Activated naive CD8-positive, alpha-beta T cell treated with anti-CD3 and anti-CD28 coated beads for 36 hours (primary cell): ENCODE measurements at places on chromosomes 16 and 17.

GRCh38 chr17:13921841-13922776 lies 147.2 kb upstream of the COX10 start:
- DNase-seq, result no peak

GRCh38 chr17:78621720-78622490 lies 44.7 kb upstream of the DNAH17 start:
- no peak for DNase-seq

GRCh38 chr17:78133971-78134898 lies 3.7 kb downstream of the TMC8 start:
- peak; percentile 76 for DNase-seq

- DNase-seq, result no peak
Measured at GRCh38 chr16:57999971-58000705, at the start of gene ZNF319. TSS of gene ZNF319 (minus strand) at chr16:58000672. CDS start at chr16:57998265, 2,407 bp downstream.

GRCh38 chr17:80631142-80632045 lies 86.8 kb downstream of the RPTOR start:
- no peak for DNase-seq

- no peak for DNase-seq
Measured at GRCh38 chr16:31664683-31665482, 137.2 kb downstream of the AHSP start.

DNA sequence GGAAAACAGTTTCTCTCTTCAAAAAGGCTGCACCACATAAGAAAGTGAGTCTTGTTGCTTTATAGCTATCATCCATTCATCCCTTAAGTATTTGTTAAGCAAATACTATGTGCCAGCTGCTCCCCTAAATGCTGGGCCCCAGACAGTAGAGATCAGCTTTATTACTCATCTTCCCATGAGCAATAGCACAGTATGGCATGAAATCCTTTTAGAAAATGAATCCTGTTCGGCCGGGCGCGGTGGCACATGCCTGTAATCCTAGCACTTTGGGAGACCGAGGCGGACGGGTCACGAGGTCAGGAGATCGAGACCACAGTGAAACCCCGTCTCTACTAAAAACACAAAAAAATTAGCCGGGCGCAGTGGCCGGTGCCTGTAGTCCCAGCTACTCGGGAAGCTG lies 99.5 kb downstream of the MYO1D start:
- DNase-seq, result no peak

- DNase-seq, result no peak
Measured at GRCh38 chr17:73045724-73046123, 46.8 kb downstream of the SLC39A11 start.

DNA sequence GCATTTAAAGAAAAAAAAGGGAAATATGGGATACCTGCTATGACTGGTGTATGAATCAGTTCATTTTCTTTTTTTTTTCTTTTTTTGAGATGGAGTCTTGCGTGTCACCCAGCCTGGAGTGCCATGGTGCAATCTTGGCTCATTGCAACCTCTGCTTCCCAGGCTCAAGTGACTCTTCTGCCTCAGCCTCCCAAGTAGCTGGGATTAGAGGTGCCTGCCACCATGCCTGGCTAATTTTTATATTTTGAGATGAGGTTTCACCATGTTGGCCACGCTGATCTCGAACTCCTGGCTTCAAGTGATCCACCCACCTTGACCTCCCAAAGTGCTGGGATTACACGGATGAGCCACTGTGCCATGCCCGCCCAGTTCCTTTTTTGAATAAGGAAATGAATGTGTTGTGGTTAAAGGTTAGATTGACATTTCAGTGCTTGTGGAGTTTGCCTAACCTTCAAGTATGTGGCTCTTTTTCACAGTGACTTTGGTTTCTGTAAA lies 7.7 kb downstream of the HAPSTR1 start:
- peak; percentile 29 for DNase-seq

- DNase-seq, result no peak
Measured at GRCh38 chr16:85978291-85978775, 79.4 kb downstream of the IRF8 start.

GRCh38 chr17:10249271-10250010 lies 51.0 kb upstream of the GAS7 start:
- no peak for DNase-seq

DNA sequence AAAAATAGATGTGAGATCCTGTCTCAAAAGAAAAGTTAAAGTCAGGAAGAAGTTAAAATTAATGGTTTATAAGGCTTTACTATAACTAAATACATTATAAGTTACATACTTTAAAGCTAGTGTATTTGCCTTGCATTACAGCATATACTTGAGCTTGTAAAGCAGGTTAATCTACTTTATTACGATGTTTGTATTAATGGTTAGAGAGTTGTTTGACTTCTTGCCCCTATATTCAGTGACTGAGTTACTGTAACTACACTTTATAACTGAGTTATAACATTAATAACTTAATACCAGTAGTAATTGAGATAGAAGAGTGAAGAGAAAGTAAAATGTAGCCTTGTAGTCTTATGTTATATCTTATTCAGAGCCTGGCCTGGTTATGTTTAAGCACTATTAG lies 22.9 kb downstream of the CLTC start:
- no peak for DNase-seq

GRCh38 chr17:78674595-78675315 lies 97.6 kb upstream of the DNAH17 start:
- no peak for DNase-seq

DNA sequence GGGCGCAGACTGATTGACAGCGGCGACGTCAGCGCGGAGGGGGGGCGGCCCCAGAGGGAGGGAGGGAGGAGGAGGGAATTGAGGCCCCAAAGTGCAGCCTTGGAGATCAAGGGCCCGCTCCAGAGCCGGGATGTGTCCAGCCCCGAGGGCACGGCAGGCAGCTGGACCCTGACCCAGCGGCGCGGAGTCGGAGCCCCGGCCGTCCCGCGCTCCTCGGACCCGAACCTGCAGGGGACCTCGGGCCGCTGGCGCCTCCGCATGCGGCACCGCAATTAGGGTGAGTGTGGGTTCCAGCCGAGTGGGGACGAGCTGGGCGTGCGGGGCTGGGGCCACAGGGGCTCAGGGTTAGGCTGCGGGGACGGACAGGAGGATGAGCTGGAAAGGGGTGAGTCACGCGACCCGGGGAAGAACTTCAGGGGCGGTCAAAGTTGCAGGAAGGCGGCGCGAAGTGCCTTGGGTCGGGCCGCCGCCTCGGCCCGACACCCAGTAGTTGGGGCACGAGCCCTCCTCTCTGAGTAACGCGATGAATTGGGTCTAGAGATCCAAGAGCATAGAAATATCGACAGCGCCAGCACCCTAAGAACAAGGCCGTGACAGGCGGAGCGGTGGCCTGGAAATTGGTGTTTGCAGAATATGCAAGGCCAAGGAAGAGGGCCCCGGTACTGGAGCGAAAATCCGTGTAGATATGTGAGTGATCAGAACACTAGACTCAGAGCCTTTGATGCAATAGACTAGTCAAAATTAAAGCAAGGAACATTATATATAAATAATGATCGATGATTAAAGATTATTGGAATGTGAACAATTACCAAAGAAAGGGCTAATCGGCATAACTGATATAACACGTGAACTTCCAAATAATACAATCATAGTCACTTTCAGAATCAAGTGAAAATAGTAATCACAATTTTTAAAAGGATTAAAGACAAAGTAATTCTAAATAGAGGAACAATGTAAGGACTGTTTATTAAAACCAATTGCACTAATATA lies at the start of gene TBX4:
TBX4 (plus strand) TSS at position 122 of the 990 bp plus-strand sequence. CDS start 4,069 bp downstream, outside the sequence.
- DNase-seq, result no peak

DNA sequence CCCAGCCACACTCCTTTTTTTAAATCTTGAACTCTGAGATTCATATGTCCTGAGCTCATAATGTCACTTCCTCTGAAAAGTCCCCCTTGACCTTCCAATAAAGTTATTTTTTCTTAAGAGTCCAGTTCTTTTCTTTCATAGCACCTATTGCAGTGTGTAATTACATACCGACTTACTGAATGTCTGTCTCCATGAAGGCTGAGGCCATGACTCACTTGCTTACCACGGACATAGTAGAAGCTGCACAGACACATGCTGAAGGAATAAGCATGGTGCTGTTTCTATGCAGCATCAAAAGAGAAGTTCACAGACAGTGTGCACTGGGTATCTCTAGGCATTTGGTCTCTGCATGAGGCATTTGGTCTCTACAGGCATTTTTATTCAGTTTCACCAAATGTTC lies 77.2 kb downstream of the C17orf67 start:
- no peak for DNase-seq

DNA sequence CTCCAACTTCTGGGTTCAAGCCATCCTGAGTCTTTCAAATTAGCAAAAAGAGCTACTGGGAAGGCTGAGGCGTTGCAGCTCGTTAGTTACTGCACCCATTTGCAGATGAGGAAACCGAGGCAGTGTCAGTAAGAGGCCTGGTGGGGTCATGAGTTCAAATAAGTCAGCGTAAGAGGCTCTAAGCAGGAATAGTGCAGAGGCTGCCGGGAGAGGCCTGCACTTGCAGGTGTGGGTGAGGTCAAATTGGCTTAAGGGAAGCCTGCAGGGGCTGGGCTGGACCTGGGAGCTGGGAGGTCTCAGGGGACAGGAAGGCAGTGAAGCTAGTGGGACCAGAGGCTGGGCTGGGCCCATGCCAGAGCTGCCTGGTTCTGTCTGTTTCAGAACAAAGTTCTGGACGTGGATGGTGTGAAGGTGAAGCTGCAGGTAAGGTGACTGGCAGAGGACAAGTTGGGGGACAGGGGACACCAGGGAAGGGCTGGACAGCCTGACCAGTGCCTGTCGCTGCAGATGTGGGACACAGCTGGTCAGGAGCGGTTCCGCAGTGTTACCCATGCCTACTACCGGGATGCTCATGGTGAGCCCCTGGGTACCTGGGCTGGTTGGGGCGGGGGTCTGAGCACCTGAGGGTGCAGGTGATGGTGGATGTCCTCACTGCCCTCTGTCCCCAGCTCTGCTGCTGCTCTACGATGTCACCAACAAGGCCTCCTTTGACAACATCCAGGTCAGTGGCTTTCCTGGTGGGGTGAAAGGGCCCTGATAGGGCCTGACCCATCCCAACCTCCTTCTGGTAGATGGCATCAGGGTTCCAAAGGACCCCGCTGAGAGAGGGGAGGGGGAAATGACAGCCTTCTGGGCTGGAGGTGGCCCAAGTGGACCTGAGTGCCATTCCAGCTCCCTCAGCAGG lies 3.0 kb downstream of the RAB26 start:
- DNase-seq, result no peak

GRCh38 chr17:48907713-48908046 lies 527 bp upstream of the UBE2Z start:
- no peak for DNase-seq

DNA sequence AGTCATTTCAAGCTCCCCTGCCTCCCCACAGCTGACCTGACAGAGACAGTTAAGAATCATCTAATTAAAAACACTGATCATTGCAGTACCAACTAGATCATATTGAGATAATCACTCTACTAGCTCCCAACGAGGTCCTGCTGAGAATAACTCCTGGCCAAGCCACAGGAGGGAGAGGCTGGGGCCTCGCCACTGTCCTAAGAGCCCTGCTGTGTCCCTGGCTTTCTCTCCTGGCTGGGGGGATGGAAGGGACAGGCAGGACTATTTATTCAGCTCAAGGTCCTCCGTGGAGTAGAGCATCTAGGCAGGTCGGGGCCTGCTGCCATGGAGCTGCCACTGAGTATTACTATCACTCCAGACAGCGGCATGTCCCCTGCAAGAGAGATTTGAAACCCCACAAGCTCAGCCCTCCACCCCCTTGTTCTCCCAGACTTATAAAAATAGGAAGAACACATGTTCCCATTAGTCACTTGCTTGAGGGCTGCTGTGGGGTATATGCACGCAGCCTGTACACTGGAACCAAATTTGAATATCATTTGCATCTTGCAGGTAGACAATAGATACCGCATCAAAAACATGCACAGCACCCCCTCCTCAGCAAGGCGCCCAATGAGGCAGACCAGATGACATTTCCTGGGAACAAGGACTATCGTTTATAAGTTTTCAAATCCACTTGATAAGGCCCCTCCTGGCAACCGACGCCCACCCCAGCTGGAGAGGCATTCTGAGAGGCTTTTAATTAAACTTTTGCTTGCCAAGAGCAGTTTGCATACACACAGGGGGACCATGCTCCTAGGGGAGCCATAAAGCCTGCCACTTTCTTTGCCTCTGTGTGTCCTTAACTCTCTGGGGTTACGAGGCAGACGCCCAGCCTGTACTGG lies 385.2 kb upstream of the ZFHX3 start:
- no peak for DNase-seq

- no peak for DNase-seq
Measured at GRCh38 chr16:28067604-28068379, 4.3 kb upstream of the GSG1L start.

GRCh38 chr16:555528-556473 lies 4.4 kb upstream of the PRR35 start:
- DNase-seq, result no peak

DNA sequence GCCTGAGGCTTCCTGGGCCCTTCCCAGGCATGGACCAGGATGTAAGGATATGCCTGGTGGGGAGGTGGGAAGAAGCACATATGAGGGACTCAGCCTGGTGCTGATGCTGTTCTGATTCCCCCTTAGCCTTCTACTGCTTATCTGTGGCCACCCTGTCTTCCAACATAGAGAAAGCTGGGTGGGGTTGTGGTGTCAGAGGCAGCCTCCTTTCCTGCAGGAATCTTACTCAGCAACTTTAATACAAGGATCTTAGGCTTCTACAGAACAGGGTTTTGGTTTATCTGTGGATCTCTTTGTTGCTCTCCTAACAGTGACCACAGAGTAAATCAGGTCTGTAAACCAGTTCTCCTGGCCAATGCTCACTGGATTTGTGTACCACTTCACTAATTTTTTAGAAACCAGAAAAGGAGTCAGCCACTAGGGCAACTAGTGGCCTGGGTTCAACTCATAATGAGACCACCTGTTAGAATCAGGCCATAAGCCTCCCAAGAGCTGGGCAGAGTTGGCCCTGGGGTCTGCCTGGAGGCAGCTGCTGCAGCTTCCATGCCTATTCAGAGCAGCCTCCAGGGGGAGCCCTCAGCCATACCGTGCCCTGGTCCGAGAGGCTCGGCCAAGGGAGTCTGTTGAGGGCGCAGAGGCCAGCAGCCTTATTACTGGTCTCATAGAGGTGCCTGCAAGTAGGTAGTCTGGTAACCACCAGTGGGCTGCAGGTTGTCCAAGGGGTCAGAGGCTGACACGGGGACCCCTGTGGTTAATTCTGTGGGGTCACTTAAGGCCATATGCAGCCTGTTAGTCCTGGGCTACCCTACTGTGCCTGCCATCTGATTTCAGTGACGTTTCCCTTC lies 7.1 kb downstream of the HAS3 start:
- peak; percentile 60 for DNase-seq
